ENCODE measurements at places on chromosomes 3 and 15.

GRCh38 chr3:196557236-196557635, 11.1 kb downstream of the WDR53 start:
- DNase-seq, result no peak

GRCh38 chr3:53412953-53413352, 65.6 kb upstream of the DCP1A start:
- no peak for DNase-seq

DNA sequence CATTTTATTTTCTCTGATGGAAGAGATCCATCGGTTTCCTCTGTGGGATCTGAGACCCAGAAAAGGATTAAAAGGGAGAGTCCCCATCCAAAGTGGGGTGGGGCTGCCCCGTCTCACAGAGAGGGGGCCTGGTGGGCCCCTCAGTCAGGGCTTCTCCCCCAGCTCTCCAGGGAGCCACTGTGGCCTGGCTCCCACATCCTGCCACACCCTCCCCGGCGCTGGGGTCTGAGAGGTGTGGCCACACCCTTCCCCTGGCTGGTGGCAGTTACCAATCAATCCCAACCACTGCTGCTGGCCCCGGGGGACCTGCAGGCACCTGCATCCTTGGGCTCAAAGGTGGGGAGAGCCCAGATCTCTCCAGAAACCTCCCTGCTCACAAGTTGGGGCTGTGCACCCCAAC, 161.8 kb upstream of the IQSEC1 start:
- DNase-seq, result no peak

DNA sequence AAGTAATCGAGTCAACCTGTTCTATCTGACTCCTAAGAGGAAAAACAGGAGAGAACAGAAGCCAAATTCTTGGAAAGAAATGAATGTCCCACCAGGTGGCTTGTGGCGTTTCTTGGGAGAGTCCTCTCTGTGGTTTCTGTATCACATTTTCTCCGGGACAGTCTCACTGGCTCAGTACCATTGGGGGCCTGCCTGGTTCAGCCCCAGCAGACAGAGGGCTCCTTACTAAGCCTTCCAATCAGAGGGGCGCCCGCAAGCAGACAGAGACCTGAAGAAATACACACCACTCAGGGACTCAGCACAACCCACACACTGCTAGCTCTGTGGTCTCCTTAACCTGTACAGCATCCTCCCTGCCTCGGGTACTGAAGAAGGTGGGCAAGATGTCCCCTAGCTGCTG, 302.1 kb downstream of the TLE3 start:
- no peak for DNase-seq

DNA sequence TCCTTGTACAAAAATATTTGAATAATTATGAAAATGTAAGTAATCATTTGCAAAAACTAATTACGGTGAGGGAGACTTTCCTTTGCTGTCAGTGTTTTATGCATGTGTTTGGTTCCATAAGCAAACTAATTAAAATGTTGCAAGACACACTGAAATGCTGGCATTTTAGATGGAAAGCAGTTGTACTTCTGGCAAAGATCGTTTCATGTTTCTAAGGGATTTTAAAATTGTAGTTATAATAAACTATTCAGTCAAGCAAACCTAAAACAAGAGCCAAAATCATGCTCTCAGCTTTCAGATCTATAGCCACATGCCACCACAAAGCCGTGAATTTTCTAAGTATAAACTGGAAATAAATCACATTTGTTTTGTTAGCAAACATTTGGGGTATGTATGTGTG, 240.1 kb upstream of the ZNF385D start:
- no peak for DNase-seq

GRCh38 chr3:59374818-59375211, 325.0 kb upstream of the CFAP20DC start:
- DNase-seq, result no peak

- DNase-seq, result no peak
Measured at GRCh38 chr15:92595506-92596381, 59.8 kb downstream of the FAM174B start.

DNA sequence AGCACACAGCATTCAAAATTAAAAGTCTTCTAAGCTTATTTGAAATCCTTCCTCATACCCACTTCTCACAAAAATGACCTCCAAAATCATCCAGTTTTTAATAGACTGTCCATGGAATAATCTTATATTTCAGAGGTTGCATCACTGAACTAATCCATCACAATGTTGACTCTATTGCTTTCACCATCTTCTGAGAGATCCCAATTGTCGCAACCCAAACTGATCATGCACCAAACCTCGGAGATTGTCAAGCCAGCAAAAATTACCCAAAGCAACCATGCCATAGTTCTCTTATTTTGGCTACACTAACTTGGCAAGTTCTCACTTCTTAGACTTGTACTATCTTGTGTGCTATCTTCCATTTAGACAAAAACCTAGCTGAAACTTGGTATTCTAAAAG, 75.5 kb downstream of the LRRFIP2 start:
- DNase-seq, result no peak

DNA sequence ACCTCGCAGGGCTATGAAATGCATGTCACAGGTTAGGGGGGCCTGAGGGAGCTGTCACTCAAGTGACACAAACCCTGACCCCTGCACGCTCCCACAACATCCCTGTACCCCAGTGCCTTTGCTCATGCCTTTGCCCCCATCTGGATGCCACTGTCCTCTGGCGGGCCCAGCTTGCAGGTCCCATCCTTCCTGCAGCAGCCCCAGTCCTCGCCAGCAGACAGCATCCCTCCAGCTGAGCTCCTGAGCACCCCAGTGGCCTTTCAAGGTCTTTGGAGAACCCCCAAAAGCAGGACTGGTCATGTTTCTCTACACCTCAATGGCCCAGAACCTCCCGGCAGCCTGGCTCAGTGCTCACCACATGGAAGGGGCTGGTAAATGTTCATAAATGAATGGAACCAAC, 170.4 kb downstream of the ADAMTS17 start:
- DNase-seq, result no peak

GRCh38 chr3:48776854-48777253, 59.8 kb upstream of the IP6K2 start:
- no peak for DNase-seq

DNA sequence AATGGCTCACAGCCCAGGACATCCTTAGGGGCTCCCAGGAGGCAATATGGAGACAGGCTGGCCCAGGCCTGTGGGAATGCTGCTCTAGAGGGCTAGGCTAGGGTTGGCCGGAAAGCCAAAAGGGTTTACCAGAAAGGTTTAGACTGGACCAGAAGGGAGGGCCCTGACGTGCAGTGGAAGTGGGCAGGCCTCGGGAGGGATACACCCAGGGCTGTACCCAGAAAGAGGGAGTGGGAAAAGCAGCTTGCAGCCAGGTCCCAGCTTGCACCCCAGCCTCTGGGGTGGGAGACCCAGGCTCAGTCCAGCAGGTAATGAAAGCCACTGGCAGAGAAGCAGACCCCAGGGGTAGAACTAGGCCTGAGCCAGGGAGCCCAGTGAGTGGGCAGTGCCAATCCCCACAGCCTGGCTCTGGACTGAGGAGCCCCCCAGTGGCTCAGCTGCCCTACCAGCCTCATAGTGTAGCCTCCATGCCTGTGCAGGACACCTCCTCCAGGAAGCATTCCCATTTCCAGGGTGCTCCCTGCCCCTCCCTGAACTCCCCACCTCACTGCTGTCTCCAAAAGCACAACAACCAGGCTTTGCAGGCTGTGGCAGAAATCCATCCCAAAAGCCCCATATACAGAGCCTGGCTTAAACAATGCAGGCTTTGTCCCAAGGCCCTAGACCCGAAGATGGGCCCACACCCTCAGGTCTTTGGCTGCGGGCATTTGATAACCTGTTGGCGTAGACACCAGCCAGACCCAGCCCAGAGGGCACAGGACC, 3.5 kb downstream of the GORASP1 start:
- no peak for DNase-seq

DNA sequence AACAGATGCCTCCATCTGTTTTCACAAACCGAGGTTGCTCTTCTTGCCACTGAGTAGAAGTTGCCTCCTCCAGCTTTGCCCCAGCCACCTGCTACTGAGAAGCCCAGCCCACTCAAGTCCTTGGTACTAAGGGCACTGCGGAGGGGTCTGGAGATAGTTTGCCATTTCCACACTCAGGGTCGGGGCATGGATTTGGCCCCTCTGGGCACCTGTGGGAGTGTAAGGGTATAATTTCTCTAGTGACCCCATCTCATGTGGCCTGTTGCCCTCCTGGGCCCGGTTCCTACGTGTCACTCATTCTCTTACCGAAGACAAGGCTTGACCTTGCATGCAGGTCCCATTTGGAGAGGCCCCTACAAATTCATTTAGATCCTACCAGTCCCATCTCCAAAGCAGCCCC, 79.0 kb downstream of the THSD4 start:
- no peak for DNase-seq

DNA sequence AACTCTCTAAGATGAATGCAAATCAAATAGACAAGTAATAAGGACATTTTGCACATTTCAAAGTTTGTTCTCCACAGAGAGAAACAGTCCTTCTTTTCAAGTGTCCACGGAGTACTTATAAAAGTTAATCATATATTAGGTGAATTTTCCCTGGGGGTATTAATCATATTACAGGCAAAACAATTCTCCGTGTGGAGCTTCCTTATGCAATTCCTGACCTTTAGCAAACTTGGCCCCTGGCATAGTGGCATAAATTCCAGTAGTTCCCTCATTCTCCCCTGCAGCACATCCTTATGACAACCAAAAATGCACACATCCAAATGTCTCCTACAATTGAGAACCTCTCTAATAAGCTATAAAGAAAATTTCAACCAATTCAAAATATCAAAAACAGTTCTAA, 34.4 kb downstream of the FSIP1 start:
- no peak for DNase-seq

DNA sequence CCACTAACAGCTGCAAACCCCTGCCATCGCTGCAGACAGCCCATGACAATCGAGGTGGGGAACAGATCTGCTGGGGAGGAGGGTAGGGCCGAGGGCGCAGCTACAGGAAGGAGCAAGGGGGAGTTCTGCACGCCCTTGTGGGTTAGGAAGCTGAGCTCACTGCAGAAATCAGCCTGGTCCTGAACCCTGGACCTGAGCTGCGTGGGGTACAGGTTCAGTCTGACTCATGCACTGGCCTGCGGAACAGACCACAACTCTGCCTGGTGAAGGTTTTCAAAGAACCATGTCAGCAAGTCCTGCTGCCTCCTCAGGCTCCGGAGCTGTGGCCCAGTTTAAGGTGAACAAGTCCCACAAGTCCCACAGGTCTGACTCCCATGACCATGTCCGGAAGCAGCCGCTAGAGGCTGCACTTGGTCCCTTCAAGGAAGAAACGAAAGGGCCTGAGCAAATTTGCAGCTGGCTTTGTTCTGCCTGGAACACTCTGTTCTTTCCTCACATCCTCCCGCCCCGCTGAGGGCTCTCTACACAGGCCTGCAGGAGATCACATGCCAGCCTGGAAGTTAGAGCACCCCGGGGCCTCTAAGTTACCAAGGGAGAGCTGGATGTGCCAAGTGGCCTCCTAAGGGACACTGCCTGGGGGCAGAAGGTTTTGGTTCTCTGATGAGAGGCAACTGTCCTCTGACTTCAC, 49.4 kb upstream of the AKAP13 start:
- DNase-seq, result peak; percentile 58

GRCh38 chr3:101200461-101200860, 119.9 kb downstream of the IMPG2 start:
- DNase-seq, result no peak

DNA sequence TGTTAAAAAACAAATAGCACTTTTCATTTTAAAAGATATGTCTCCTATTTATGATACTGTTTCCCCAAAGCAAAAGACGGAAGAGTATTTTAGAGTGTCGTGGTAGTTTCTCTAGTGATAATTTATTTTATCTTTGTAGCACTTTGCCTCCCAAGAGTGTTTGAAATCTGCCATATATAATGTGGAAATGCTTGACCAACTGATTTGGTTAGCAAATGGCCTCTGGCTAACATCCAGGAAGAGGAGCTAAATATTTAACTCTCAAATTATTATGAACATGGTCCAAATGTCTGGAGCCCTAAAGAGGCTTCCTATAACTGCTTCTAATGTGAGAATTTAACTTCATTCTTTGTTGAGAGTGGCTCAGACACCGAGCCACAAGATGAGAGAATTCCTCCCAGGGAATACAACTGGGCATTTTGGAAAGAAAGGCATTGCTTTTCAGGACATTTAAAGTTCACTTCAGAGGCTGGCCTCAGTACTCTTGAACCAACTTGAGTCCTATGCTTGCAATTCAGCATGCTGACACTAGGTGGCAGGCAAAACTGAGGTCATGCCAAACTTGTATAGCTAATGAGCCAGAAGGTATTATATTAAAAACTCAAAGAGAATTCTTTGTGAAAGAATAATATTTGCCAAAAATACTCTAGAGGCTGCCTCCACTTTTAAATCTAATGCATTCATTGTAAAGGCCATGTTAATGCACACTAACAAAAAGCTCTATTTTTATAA, 104.5 kb downstream of the RARB start:
- no peak for DNase-seq

DNA sequence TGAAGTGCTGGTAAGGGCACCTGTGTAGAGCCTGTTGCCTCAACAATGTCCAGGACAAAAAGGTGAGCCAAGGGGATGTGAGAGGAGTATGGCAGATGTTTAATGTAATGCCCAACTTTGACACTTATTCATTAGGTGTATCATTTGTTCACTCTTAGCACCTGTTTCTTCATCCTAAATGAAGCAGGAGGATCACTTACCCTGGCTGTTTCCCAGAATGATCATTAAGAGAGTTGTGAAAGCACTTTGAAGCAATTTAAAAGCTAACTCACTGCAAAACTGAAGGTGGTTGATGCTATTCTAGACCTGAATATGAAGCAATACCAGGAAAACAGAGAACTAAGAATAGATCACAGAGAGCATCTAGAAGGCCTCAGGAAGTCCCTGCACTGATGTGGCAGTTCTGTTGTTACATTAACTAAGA, 3.4 kb upstream of the HHLA2 start:
- no peak for DNase-seq

DNA sequence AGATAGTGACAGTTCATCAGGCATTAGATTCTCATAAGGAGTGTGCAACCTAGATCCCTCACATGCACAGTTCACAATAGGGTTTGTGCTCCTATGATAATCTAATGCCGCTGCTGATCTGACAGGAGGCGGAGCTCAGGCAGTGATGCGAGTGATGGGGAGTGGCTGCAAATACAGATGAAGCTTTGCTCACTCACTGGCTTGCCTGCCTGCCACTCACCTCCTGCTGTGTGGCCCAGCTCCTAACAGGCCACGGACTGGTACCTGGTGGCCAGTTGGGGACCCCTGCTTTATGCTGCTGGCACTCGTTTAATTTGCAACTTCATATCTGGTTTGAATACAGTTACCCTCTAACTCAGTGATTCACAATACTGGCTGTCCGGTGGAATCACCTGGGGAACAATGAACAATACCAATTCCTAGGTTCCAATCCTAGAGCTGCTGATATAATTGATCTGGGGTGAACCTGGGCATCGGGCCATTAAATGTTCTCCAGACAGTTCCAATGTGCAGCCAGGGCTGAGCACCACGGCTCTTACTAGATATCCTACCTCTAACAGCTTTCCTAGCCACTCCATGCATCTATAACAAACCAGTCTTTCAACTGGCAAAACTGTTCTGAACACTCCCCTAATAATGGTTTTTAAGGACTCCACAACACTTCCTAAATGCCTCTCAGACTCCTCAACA, 131.4 kb downstream of the ATP1B3 start:
- no peak for DNase-seq
